IMR-90 (cell line): ENCODE measurements at places on chromosomes 4 and X.
A peak's percentile ranks its signal among the peaks of the same experiment; 100 is the strongest.

GRCh38 chrX:38341442-38341841 is 11.0 kb upstream of the OTC start:
- no peak overlapping the region for H3K4me3 ChIP-seq
- H3K36me3 ChIP-seq: no peaks in the 10 kb centered on the region
- H3K27ac ChIP-seq: no peak overlapping the region
- DNase-seq: no peak

DNA sequence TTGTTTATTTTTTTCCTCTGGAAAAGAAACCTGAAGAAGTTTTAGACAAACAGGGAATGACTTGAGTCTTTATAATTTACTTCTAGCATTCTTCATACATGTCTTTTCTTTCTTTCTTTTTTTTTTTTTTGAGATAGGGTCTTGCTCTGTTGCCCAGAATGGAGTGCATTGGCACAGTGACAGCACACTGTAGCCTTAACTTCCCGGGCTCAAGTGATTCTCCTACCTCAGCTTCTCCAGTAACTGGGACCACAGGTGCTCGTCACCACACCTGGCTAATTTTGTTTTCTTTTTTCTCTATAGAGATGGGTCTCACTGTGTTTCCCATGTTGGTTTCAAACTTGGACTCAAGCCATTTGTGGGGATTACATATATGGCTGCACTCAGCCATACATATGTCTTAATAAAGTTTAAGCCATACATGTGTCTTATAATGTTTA is 71.8 kb downstream of the RAPGEF2 start:
- H3K4me1 ChIP-seq: peaks cover 15% of the 10 kb centered on the region
- peak; percentile 12 for DNase-seq
- no peak overlapping the region for H3K27ac ChIP-seq
- H3K4me3 ChIP-seq: no peak overlapping the region
- H3K27me3 ChIP-seq: no peaks in the 10 kb centered on the region

- H3K4me3 ChIP-seq: no peak overlapping the region
- no peak for DNase-seq
- no peak overlapping the region for H3K27ac ChIP-seq
- H3K36me3 ChIP-seq: no peaks in the 10 kb centered on the region
Measured at GRCh38 chr4:5055411-5055810, 4.1 kb downstream of the STK32B start.

GRCh38 chr4:187141101-187141500 is 417.4 kb upstream of the FAT1 start:
- no peaks in the 10 kb centered on the region for H3K27me3 ChIP-seq
- DNase-seq: peak; percentile 31
- no peaks in the 10 kb centered on the region for H3K36me3 ChIP-seq
- no peak overlapping the region for H3K4me3 ChIP-seq
- H3K4me1 ChIP-seq: no peaks in the 10 kb centered on the region
- no peak overlapping the region for H3K27ac ChIP-seq

GRCh38 chr4:3190549-3190948 is 58.4 kb upstream of the MSANTD1 start:
- H3K4me1 ChIP-seq: peaks cover 6% of the 10 kb centered on the region
- peaks cover 34% of the 10 kb centered on the region for H3K36me3 ChIP-seq
- no peak overlapping the region for H3K4me3 ChIP-seq
- no peak overlapping the region for H3K27ac ChIP-seq

DNA sequence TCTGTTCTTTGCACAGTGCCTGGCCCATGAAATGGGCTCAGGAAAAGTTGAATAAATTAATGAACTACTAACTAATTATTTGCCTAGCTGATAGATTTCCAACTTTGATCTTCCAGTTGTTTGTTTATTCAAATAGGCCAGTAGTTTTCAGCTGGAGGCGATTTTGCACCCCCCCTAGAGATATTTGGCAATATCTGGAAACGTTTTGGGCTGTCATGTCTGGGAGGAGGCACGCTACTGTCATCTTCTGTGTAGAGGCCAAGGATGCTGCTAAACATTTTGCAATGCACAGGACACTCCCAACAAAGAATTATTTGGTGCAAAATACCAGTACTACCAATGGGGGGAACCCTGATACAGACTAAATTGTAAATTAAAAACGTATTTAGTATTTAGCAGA is 81.9 kb downstream of the VCX2 start:
- H3K27me3 ChIP-seq: no peaks in the 10 kb centered on the region
- no peaks in the 10 kb centered on the region for H3K4me1 ChIP-seq

GRCh38 chr4:48337731-48338130 is 3.6 kb upstream of the SLAIN2 start:
- H3K27me3 ChIP-seq: no peaks in the 10 kb centered on the region
- no peak overlapping the region for H3K4me3 ChIP-seq
- no peaks in the 10 kb centered on the region for H3K36me3 ChIP-seq
- no peak for DNase-seq
- no peak overlapping the region for H3K27ac ChIP-seq
